ENCODE measurements at places on chromosomes 5 and 9. TPM values are rescaled to one million over a fixed set of nuclear protein-coding genes. Genes with fewer than 3 reads are reported as not detected.

DNA sequence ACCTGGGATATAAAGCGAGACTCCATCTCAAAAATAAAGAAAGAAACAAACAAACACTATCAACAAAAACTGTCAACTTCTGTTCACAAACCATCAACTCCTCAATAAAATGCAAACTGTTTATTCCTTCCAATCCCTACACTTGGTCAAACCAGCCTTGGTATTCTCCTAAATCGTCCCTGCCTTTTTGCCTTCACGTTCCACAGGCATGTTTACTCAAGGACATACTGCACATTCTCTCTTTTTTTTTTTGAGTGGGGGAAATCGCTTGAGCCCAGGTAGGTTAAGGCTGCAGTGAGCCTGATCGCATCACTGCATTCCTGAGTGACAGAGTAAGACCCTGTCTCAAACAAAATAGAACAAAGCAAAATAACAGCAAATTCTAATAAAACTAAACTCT, 13.0 kb downstream of the UBAP2 start:
- no peak for DNase-seq

- DNase-seq: no peak
Measured at GRCh38 chr5:1436036-1436435, 9.2 kb downstream of the SLC6A3 start.

DNA sequence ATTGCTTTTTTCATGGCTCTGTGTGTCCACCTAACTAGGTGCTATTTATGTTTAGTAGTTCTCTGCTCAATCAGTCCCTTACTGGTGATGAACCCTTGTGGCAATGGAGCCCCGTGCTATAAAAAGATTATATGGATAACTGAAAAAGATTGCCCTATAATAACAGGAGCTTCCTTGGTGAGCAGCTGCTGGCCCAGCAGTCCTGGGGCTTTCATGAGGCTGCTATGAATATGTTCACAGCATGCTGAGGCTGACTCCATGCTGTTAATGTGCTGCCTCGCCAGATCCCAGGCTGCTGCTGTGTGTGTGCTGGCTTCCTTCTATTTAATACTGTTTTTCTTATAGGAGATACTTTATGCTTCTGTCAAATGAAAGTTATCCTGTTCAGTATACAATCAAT, 357.5 kb downstream of the TAF11L14 start:
- DNase-seq: no peak

- no peak for DNase-seq
Measured at GRCh38 chr9:101457003-101457402, 21.4 kb upstream of the ALDOB start.

DNA sequence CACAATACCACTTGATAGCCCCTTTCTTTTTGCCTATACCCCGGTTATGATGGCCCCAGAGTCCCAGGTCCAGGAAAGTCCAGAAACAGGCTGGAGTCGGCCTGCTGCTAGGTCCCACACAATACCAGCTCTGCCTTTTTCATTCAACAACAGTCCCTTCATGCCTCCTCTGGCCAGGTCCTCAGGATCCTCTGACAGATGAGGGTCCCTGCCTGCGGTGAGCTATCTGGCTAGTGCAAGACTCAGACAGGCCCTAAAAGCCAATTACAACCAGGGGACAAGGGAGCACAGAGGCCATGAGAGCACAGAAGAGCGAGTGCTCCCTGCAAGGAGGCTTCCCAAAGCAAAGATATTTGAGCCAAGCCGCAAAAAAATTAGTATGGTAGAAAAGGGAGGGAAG, 84.8 kb upstream of the ZBTB43 start:
- no peak for DNase-seq

DNA sequence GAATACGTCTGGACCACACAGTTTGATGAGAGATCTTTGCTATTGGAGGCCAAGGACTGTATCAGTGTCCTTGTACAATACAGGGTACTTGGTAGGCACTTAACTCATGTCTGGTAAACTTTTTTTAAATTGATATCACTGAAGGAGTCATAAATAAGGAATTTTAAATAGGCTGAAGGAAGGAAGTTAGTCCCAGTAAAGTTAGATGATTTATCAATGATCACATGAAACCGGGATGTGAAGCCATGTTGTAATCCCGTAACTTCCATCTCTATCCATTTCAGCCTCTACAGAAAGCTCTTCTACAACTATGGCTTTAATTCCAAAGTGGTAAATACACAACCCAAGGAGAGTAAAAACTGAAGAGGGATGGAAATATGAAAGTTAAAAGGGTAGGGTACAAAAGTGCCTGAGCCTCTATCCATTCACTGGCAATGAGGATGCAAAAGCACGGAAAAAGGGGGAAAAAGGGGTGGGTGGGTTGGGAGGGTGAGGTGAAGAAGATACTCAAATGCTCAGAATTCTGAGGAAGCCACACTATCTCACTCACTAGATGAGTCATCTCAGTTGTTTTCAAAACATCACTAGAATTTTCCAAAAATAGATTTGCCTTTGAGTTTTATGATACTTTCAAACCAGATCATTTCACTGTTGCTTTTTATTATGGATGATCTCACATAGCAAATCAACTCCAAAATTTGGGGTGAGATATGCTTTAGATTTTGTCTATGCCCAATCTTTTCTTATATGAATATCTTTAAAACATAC, 1053.5 kb downstream of the NR2F1-AS1 start:
- DNase-seq: peak; percentile 65

- peak; percentile 73 for DNase-seq
Measured at GRCh38 chr9:16715404-16715803, 155.1 kb downstream of the BNC2 start.

DNA sequence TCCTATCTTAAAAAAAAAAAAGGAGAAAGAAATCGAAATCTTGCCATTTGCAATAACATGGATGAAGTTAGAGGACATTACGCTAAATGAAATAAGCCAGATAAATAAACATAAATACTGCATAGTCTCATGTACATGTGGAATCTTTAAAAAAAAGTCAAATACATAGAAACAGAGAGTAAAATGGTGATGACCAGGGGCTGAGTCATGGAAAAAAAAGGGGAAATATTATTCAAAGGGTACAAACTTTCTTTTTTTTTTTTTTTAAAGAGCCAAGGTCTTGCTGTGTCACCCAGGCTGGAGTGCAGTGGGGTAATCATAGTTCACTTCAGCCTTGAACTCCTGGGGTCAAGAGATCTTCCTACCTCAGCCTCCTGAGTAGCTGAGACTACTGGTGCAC, 310.1 kb downstream of the ZNF608 start:
- peak; percentile 75 for DNase-seq

GRCh38 chr5:180331647-180331950, 21.5 kb downstream of the GFPT2 start:
- DNase-seq: no peak

GRCh38 chr9:87270221-87270847, 227.3 kb upstream of the DAPK1 start:
- DNase-seq: peak; percentile 85

GRCh38 chr9:69252436-69252835, 72.6 kb upstream of the ENTREP1 start:
- DNase-seq: no peak

DNA sequence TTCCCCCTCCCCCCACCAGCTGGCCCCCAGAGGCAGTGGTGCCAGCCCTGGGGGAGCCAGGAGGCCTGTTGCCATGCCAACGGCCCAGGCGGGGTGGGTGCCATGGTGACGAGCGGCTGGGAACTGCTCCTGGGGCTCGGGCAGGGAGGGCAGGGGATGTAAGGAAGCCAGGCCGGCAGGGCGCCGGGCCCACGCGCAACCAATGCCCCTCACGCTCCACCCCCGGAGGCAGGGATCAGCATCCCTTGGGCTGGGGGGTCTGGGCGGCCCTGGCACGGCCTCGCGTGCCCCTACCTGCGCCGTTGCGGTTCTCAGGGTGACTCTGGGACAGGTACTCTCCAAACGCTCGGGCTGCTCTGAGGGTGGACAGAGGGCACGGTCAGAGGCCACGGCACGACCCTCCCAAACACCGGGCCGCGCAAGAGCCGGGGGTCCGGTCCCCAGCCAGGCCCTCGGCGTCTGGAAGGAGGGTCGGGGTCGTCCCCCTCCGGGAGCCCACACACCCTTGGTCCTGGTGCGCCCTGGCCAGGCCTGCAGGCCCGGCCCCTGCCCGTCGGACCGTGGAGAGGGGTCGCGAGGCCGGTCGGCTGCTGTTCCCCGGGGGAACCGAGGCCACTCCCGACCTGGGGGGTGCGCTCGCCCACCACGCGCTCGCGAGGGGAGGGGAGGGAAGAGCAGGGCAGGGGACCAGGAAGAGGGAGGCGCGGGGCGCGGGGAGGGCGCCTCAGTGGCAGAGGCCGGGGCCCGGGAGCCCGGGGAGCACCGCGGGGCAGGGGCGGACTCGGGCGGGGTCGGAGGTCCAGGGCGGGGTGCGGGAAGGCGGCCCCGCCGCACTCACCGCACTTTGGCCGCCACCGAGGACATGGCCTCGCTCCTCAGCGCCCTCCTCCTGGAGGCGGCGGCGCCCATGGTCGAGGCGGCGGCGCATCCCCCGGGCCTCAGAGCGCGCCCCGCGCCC, 661 bp downstream of the NSMF start:
- DNase-seq: no peak

DNA sequence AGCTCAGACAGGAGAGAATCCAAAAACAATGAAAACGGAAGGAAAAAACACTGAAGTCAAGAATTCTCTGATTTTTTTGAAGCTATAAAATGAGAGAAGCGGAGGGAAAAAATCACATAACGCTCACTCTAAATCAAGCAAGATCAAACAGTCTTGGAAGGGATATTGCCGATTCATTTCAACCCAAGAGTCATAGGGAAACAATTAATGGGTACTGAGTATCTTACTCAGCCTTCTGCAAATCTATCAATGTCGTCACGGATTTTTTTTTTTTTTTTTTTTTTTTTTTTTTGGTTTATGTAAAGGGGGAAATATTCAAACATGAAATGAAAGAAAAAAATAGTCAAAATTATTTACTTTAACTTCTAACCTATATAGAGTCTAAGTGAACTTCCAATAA, 9.5 kb downstream of the MEF2C start:
- no peak for DNase-seq

DNA sequence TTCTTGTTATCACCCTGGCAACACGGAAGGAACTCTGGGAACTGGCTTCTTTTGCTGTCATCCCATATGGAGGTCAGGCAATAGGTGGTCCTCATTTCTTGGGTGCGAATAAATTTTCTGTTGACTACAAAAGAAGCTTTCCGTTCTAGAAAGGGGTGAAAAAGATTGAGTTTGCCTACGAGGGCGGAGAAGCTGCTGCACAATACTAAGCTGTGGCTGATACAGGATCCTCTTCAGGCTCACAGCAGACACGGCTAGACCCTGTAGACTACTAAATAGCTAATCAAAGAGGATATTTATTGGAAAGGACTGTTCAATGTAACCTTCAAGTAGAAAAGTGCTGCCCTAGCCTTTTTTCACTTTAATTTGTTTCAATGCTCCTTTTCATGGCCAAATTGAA, 58.1 kb downstream of the TJP2 start:
- DNase-seq: no peak

DNA sequence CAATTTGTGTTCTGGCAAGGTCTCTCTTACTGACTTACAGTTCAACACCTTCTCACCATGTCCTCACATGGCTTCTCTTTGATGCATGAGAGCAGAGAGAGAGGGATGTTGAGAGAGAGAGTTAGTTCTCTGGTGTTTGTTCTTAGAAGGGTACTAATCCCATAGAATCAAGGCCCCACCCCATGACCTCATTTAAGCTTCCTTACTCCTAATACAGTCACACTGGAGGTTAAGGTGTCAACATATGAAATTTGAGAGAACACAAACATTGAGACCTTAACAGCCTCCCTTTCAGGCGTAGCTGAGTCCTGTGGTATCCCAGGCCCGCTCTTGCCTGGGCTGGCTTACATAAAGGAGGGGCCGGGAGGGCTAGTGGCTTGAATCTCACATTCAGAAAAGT, 10.6 kb upstream of the SEMA6A start:
- DNase-seq: no peak

DNA sequence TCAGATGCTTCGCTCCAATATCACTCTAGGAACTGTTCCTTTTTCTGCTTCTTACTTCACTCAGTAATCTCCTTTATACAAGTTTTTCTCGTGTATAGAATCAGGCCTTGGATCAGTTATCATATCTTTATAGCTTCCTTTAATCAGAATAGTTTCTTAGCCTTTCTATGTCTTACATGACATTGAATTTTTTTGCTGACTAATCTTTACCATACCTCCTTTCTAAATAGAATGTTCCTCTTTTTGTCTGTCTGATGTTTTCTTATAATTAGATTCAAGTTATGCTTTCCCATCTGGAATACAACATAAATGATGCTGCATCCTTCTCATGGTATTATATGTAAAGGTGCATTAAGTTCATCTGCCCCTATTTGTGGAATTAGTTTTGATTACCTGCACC, 40.2 kb upstream of the TYRP1 start:
- DNase-seq: no peak

TAF11L5 gene
- not detected for total RNA-seq

ACTL7B gene
- not detected for total RNA-seq

TSLP gene
- 0.28 TPM for total RNA-seq

NCS1 gene
- 35.8 TPM for total RNA-seq

Measured in IMR-90 (cell line).